ENCODE measurements at places on chromosomes 13 and 19.

- no peak for DNase-seq
These were observed 30.6 kb downstream of the MCF2L start for GRCh38 chr13:112999414-113000177.

DNA sequence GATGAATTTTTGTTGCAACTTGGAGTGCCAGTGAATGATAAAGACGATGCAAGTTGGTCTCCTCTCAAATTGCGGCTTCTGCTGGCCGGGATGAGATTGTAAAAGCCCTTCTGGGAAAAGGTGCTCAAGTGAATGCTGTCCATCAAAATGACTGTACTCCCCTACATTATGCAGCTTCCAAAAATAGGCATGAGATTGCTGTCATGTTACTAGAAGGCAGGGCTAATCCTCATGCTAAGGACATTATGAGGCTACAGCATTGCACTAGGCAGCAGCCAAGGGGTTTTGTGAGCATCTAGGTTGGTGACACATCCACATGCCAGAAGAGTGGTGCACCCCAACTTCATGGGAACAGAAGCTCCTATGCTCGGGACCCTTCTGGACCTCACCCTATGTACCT is 22.2 kb upstream of the KLF5 start:
- DNase-seq, result no peak

DNA sequence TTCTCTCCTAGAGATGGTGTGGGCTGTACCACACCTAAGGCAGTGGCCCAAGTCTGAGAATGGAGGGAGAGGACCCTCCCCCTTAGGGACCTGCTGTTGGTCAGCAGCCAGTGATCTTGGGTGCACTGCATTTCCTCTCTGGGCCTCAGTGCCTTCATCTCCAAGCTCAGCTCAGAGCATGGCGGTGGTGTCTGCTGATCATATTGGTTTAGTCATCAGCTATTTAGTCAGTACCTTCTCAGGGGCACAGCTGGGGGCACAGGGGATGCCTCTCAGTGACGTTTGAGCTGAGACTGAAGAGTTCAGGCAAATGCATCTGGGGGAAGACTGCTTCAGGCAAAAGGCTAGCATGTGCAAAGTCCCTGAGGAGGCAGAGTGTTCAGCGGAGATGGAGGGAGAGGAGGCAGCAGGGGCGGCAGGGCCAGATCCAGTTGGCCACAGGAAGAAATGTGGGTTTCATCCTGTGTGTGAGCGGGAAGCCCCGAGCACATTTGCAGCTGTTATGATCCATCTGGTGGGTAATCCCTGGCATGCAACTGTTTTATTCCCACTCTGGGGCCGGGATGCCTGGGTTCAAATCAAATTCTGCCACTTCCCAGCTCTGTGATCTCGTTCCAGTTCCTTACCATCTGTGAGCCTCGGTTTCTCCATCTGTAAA is 15.7 kb upstream of the PGLS start:
- no peak for DNase-seq

GRCh38 chr13:85312071-85312470 is 487.1 kb downstream of the SLITRK6 start:
- peak; percentile 85 for DNase-seq

- peak; percentile 64 for DNase-seq
These were observed 3.7 kb upstream of the ZNF665 start for GRCh38 chr19:53196777-53197396.

DNA sequence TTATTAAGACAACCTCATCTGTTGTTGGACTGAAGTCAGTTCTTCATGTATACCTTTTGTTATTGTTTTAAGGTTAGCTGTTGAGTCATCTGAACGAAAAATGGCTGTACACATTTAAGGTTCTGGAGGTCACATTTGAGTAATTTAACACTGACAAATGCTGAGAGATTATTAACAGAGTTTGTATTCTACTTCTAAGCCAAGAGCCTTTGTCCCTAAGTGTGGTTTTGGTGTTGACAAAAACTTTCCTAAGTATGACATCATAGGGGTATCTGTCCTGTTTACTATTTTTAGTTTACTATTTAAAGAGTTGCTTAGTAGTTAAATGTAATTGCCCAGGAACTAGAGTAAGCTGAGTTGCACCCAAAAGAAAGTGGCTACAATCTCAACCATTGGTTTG is 71.9 kb downstream of the CDK8 start:
- DNase-seq, result no peak

- no peak for DNase-seq
These were observed 171.3 kb downstream of the CACNA1A start for GRCh38 chr19:13334801-13335481.

DNA sequence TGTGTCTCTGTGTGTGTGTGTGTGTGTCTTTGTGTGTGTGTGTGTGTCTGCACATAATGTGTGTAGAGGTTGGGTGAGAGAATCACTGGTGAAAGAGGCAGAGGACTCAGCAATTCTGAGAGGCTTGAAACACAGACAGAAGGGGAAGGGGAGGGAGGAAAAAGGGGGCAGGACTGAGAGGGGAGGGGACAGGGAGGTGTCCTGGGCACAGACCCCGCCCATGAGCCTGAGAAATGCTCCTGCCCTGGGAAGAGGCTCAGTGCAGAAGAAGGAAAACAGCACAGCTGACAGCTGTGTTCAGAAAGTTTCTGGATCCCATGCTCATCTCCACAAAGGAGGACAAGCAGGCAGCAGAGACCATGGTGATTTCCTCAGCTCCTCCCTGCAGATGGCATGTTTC is 59.1 kb upstream of the CEACAM8 start:
- DNase-seq, result no peak

DNA sequence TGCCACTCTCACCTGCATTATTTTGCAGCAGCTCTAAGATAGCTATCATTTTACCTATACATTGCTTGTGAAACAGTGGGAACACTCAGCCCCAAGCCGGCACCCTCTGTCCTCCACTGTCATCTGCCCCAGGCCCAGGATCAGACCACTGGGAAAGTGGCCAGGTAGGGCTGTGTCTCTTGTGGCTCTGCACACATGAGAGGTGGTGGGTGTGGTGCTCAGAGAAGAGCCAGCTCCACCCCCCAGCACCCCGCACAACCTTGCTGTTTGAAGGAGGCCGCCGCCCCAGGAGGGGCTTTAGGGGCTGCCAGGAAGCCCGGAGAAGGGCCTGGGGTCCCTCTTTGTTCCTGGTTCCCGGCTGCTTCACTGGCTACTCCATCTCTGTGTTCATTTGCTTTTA is 26.6 kb downstream of the PPP1R37 start:
- DNase-seq, result no peak

GRCh38 chr19:18408053-18408476 is 10.6 kb upstream of the LRRC25 start:
- DNase-seq, result no peak

GRCh38 chr19:13228561-13228960 is 78.3 kb downstream of the IER2 start:
- DNase-seq, result no peak

DNA sequence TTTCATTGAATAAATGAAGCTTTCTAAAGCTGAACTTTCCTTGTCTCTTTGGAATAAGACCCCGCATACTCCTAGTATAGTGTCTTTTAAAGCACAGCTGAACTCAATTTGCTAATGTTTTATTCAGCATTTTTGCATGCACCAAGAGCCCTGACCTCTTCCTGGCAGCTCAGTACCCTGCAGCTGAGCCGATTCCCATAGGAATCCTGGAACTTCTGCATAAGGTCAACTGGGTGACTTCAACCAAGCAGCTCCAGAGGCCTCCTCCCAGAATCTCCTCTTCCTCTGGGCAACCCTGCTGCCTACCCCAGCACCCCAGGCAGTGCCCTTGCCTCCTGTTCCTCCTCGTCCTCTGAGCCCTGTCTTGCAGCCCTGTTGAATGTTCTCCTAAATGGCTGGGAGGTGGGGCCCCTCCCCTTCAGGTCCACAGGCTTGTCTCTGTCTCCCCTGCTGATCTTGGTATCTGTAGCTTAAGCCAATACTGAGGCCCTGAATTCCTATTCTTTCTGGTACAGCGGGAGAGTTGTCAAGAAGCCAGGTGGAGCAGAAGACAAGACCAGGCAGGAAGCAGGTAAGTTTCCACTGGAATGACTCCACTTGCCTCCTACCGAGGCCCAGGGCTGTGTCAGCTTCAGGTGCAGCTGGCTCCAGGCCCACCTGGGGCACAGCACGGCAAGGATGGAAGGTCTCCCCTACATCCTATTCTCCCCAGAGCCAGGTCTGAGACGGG is 23.6 kb upstream of the CCDC124 start:
- no peak for DNase-seq

- DNase-seq, result no peak
These were observed 503.0 kb downstream of the DCT start for GRCh38 chr13:93976528-93976927.

- DNase-seq, result no peak
These were observed 15.2 kb downstream of the EPN1 start for GRCh38 chr19:55690109-55690768.

DNA sequence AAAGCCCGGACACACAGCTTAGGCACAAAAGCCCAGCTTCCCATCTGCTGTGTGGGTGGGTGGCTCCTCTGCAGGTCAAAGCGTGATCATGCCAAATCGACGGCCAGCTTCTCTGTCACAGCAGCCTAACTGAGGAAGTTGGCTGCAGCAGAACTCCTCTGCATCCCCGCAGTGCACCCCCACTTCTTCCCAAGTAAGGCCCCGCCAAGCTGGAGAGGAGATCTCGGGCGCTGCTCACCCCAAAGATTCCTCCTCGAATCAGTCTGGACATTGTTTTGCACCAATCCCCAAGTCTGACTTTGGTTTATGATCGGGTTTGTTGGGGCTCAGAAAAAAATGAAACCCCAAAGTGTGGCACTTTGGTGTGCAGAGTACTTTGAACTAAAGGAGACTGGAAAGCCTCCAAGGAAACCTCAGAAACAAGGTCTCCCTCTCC is 19.7 kb upstream of the CPB2 start:
- no peak for DNase-seq

GRCh38 chr13:67642657-67643056 is 412.5 kb upstream of the PCDH9 start:
- no peak for DNase-seq

DNA sequence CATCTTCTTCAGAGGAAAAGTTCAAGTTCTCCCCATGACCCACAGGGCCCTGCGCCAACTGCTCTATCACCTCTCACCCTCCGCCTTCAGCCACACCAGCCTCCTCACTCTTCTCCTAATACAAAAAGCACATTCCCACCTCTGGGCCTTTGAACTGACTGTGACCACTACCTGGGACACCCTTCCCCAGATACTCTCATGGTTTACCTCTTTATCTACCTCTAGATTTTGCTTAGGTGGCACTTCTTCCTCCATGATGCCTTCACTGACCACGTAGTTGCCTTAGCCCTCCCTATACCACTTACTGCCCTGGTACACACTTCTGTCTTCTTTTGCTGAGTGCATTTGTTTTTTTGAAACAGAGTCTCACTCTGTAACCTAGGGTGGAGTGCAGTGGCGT is 3.9 kb upstream of the SYCE2 start:
- no peak for DNase-seq

- peak; percentile 64 for DNase-seq
These were observed 21.0 kb upstream of the SIAH3 start for GRCh38 chr13:45872566-45872965.

GRCh38 chr19:51784922-51785690 is 9.9 kb upstream of the FPR3 start:
- DNase-seq, result no peak

DNA sequence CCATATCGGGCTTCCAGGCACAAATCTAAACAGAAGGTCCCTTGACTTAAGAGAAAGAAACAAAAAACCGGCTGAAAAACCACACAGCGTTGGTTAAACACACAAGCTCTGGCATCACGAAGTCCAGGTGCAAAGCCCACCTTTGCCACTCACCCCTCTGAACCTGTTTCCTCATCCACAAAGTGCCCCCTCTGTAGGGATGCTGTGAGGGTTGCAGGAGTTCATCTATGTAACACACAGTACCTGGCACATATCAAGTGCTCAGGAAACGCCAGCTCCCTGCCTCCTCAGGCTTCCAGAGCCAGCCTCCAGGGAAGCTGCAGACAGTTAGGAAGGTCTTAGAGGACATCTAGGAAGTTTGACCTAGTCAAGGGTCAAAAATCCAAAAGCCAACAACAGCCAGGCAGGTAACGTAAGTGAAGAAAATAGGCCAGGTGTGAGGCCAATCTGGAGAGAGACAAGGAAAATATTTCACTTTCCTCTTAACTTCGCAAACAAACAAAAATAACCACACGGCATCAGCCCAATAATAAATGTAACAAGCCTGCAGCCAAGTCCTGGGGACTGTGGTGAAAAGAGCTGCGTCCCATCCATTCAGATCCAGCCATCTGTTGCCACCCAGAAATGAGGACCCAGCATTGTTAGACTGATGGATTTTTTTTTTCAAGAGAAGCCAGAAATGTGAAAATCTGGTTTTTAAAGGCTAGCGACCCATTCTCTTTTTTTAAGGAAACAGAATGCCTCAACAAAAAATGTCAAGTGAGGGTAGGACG is 10.0 kb downstream of the KDELR1 start:
- no peak for DNase-seq

DNA sequence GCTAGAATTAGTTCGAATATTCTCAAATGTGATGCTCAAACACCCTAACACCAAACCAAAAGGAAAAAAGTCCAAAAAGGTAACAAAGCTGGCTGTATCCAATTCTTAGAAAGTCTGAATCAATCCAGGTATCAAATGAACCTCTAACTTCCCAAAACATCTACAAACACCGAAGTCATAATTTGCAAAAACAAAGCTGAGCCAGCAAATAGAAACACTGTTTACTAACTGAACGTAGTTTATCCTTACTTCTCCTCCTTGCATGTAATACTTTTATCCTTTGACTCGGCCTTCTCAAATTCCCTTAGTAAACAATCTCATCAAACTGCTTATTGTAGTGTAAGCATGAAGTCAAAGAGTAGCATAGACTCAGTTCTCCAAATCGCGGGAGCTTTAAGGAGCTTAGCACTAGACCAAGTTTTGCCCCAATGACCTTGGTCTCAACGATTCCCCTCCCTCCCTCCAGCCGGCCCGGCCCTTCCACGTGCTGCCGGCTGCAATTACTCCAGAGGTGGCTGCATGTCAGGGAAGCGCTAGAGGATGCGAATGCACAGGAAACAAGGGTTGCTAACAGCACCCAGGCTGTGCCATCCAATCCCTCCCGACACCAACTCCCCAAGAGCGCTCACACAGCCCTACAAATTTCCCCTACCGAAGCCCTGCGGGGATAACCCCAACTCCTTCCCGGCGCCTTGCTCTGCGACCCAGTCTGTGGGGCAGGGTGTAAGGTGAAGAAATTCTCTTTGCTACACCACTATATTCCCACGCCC is 693 bp downstream of the XPO4 start:
- peak; percentile 44 for DNase-seq

GRCh38 chr13:107078229-107078765 is 510.4 kb upstream of the ARGLU1 start:
- no peak for DNase-seq

- DNase-seq, result no peak
These were observed 19.9 kb downstream of the NWD1 start for GRCh38 chr19:16739546-16739945.

GRCh38 chr19:50025794-50026549 is at the start of gene ZNF473:
Gene ZNF473 (plus strand): TSS chr19:50026005. CDS start chr19:50031083, 5,078 bp downstream.
- peak; percentile 93 for DNase-seq

DNA sequence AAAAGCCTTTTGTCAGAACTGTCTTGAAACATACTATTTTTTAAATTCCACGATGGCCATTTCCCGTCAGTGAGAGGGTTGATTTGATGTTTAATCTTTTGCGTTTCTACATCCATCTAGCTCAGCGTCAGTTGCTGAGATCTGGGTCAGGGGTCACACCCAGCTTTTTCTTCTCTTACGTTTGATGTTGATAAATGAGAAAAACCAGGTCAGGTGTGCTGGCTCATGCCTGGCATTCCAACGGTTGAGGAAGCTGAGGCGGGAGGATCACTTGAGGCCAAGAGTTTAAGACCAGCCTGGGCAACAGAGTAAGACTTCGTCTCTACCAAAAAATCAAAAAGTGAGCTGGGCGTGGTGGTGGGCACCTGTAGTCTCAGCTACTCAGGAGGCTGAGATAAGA is 168.9 kb downstream of the PTPRS start:
- DNase-seq, result no peak
